Mammary epithelial cell (primary cell): ENCODE measurements at places on chromosomes 6 and 20. TPM values are rescaled to one million over a fixed set of nuclear protein-coding genes. Genes with fewer than 3 reads are reported as not detected.

FABP7 gene
- total RNA-seq, result not detected

DUSP22 gene
- total RNA-seq, result 21.5 and 22.3 TPM in 2 replicates

RAB32 gene
- 56.5 and 65.8 TPM in 2 replicates for total RNA-seq

XKR7 gene
- not detected for total RNA-seq

MYBL2 gene
- total RNA-seq, result 15.7 and 33.5 TPM in 2 replicates

SRSF12 gene
- total RNA-seq, result 3.8 TPM

TREM2 gene
- 142 TPM for total RNA-seq

FKBP1C gene
- total RNA-seq, result 0.67 TPM

SNAP91 gene
- total RNA-seq, result not detected in 2 replicates

NKX2-4 gene
- not detected in 2 replicates for total RNA-seq

E2F1 gene
- total RNA-seq, result 1.8 TPM

TRERF1 gene
- total RNA-seq, result 0.96 and 4.9 TPM in 2 replicates

ZNF311 gene
- total RNA-seq, result 4.0 TPM in 2 replicates

TTLL9 gene
- total RNA-seq, result 0.17 TPM

WFDC10B gene
- not detected for total RNA-seq

WDR46 gene
- 55.3 and 56.7 TPM in 2 replicates for total RNA-seq

ZBTB12 gene
- total RNA-seq, result 0.33 TPM

TAGAP gene
- not detected in 2 replicates for total RNA-seq

GINS1 gene
- 5.7 TPM for total RNA-seq

TRAPPC3L gene
- total RNA-seq, result 1.5 TPM

ULBP1 gene
- 23.5 TPM for total RNA-seq

MYB gene
- total RNA-seq, result 0.40 TPM in 1 of 2 replicates, not detected in the other

KHDC1L gene
- total RNA-seq, result not detected in 2 replicates

LTA gene
- not detected for total RNA-seq

STX11 gene
- 1.2 TPM for total RNA-seq

FERMT1 gene
- total RNA-seq, result 34.8 TPM

SLC4A11 gene
- 10.0 and 20.1 TPM in 2 replicates for total RNA-seq

CRISP2 gene
- not detected for total RNA-seq

ANKEF1 gene
- 4.8 TPM for total RNA-seq

PLEKHG1 gene
- 63.2 TPM for total RNA-seq

STMND1 gene
- total RNA-seq, result not detected in 2 replicates

RAET1G gene
- 6.3 TPM for total RNA-seq

DEFB127 gene
- total RNA-seq, result not detected

HLA-DPA1 gene
- 0.33 TPM for total RNA-seq

CCN6 gene
- 8.2 TPM for total RNA-seq

RAMACL gene
- total RNA-seq, result 0.83 TPM

BTN1A1 gene
- not detected for total RNA-seq

GTF2H4 gene
- total RNA-seq, result 33.4 and 41.1 TPM in 2 replicates

FHL5 gene
- not detected in 2 replicates for total RNA-seq

MAD2L1BP gene
- total RNA-seq, result 16.9 and 24.7 TPM in 2 replicates

POU5F1 gene
- 1.0 TPM for total RNA-seq

CPXM1 gene
- under 0.01 TPM for total RNA-seq

PIGU gene
- 15.2 TPM in 2 replicates for total RNA-seq

FUT9 gene
- under 0.01 TPM for total RNA-seq

DLL1 gene
- 18.1 and 27.5 TPM in 2 replicates for total RNA-seq

DCDC2 gene
- total RNA-seq, result 0.05 and 0.38 TPM in 2 replicates

PBOV1 gene
- total RNA-seq, result not detected in 2 replicates

ARG1 gene
- total RNA-seq, result not detected in 2 replicates

PTCRA gene
- total RNA-seq, result not detected

AIF1 gene
- total RNA-seq, result not detected

CDSN gene
- 0.29 and 0.80 TPM in 2 replicates for total RNA-seq
